Erythroblast (primary cell): ENCODE measurements at places on chromosomes 12 and 14.

GRCh38 chr14:59474172-59474571, 9.0 kb upstream of the GPR135 start:
- DNase-seq: no peak

DNA sequence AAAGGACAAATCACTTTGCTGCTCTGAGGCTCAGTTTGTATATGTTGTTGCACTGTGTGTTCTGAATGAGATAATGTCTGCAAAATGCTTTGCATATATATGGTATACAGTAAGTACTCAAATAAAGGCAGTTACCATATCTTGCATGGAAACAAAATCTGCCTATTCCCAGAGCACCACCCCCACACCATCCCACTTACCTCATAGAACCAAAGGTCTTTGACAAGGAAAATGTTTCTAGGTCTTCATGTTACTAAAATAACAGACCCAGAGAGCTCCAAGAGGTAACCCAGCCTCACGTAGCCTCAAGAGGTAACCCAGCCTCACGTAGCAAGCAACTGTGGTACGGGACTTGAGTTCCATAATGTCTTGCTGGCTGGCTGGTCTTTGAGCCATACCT, 71.6 kb upstream of the CMKLR1 start:
- DNase-seq: no peak

DNA sequence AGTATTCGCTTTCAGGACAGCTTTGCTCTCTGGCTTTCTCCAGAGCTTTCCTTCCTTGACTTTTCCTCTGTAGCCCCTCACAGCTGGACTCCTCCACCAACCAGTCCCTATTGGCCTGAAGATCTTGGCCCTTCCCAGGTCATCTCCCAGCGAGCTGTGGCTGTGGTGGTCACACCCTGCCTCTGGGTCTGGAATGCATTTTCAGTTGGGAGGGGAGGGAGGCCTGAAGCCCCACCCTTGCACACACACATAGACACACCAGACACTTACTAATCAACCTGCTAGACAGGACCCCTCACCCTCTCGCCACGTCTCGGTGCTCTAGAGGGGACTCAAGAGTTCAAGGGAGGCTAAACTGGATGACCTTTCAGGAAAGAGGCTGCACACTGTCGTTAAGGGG, 13.9 kb downstream of the JDP2 start:
- DNase-seq: no peak

GRCh38 chr14:77622366-77622961, 6.0 kb upstream of the SPTLC2 start:
- DNase-seq: no peak

DNA sequence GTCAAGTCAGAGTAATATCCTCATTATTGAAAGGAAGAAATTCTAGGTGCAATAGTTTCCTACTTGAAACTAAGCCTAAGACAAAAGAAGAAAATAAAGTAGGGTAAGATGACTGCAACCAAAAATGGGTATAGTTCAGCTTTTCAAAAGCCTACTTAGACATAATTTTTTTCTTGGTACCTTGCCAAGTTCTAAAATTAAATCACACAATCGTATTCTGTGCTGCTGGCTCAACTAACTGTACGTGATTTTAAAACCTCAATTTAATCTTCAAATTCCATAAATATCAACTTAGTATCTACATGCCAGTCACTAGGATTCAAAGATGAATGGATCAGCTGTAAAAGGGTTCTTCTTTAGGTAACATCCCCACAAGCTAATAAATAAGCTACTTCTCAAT, 56.9 kb downstream of the SCAF11 start:
- DNase-seq: no peak

GRCh38 chr14:72792051-72792788, 101.7 kb downstream of the DPF3 start:
- DNase-seq: no peak

GRCh38 chr12:20423557-20423956, 55.2 kb downstream of the PDE3A start:
- peak; percentile 20 for DNase-seq

DNA sequence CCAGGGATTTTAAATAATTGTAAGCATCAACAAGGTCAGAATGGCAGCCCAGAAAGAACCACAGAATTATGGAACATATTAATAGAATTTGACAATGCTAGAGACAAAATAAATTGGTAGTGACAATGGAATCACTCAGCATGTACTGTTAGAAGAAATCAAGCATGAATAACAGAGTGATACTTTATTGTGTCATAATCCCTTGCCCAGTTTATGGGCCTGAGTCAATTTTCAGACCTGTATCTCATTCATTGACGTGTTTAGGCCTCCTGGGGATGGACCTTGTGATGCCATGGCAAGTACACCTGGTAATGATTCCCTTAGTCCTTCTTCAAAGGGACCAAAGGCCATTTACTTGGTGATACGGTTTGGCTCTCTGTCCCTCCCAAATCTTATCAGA, 12.8 kb upstream of the CCDC91 start:
- DNase-seq: no peak

- no peak for DNase-seq
Observed at GRCh38 chr14:64755781-64756221, 51.6 kb downstream of the PLEKHG3 start.

DNA sequence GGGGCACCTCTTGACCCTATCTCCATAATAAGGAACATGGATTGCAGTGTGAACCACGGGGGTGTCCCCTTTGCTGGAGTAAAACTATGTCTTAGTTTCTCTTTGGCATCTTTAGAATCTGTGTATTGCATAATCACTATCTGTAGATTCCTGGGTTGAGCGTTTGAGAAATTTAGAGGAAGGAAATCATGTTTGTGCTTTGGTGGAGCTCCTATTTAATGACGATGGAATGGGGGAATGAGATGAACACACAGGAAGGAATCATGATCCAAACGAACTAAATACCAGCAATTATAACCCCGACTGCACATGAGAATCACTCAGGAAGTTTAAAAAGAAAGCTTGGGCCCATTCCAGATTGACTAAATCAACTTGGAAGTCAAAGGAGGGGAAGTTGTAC, 1.3 kb upstream of the MYG1 start:
- no peak for DNase-seq

GRCh38 chr14:53715193-53715721, 241.4 kb downstream of the BMP4 start:
- DNase-seq: no peak
